ENCODE measurements at places on chromosomes 2 and 18.

GRCh38 chr2:161599842-161600241, 24.4 kb upstream of the SLC4A10 start:
- no peak for DNase-seq

DNA sequence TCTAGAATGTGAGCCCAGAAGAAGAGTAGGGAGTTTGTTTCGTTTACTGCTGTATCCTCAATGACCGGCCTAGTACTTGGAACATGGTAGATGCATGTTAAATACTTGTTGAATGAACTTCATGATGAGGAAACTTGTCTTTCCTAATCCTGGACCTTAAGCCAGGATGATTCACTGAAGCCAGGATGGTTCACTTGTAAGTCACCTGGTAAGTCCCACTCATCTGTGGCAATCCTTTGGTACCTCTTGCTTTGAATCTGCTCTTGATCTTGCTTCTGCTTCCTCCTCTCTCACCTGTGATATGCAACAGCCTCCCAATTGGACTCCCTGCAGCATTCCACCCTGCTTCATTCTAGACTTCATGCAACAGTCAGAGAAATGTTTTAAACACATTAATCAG, 43.6 kb downstream of the QPCT start:
- DNase-seq, result no peak

DNA sequence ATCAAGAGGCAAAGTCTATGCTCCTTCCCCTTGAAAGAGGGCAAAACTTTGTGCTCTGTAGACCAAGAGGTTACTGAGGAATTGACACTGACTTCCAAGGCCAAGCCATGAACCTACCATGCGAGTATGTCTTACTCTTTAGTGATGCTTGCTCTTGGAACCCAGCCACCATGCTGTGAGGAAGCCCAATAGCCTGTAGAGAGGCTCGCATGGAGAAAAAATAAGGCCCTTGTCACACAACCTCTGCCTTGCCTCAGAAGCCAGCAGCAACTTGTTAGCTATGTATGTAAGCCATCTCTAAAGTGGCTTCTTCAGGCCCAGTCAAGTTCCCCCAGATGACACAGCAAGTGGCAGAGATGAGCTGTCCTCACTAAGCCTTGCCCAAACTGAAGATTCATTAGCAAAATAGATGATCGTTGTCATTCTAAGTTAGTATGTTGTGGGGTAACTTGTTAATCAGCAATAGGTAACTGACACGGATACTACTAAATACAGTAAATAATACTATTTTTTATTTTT, 66.1 kb upstream of the RGPD5 start:
- no peak for DNase-seq

DNA sequence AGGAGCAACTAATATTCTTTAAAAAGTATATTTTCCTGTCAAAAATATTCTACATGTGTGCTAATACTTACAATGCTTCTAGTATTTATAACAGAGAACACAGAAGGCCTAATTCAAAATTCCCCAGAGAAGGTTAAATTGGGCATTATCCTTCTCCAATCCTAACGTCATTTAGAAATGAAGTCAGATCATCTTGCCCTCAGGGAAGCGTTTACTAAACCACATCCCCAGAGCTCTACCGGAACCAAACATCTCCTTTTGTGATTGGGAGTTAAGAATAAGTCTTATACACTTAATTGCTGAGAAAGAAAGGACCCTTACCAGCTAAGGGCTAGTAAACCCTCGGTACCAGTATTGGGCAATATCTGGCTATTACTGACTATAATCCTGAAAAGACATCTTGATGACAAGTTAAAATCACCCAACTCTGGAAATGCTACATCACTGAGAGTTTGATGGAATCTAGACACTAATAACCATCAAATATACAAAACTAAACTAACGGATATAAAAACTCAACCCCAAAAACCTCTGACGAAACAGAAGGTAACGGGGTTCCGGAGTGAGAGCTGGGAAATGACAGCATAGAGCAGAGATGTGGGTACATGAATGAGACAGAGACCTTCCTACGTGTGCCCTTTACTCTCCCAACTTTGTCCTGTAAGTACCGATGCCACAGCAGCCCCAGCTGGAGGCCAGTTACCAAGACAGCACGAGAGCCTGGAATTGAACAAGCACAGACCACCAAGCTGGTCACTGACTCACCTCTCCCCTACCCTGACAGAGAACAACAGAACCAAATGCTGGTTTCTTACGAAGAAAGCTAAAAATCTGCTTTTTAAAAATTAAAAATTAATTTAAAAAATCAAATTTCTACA, 35.0 kb downstream of the WDSUB1 start:
- DNase-seq, result no peak

DNA sequence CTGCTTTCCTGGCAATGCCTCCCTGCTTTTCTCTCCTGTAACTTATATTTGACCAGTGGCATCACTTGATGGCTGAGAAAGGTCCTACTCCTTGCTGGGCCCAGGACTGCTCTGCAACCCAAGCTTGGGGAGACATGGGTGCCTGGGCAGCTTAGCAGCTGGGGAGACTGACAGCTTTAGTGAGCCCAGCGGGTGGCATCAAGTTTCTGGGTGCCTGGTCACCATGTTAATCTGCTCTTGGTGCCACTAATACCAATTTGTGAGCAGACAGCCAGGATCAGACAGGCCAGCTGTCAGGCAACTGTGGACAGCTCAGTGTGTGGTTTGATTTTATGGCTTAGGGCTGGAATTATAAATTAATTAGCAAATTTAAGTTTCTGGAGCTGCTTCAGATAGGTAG, 144.8 kb upstream of the GLI2 start:
- DNase-seq, result no peak

DNA sequence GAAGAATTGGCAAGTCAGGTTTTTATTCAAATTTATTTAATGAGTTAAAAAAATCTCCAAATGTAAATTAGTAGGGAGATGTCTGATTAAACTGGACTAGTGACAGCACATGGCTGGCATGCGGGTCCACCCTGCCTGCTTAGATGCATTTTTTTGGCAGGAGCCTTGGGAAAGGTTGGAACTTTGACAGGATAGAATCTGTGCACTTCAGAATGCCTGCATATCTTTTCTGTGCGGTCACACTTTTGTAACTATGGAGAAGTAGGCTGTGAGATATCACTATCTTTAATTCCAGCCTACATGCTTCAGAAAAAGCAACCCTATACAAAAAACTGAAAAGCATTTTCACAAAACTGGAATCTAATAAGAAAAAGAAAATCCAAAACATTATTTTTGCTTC, 317.8 kb downstream of the MBD2 start:
- peak; percentile 10 for DNase-seq
